Right ventricle myocardium superior (tissue), 1 donor: ENCODE measurements at places on chromosomes 2 and 18. TPM values are rescaled to one million over a fixed set of nuclear protein-coding genes. Genes with fewer than 3 reads are reported as not detected.

GRCh38 chr2:139916822-139917221 lies 1136.6 kb upstream of the NXPH2 start:
- no peak for DNase-seq

- no peak for DNase-seq
Measured at GRCh38 chr2:237250599-237250998, 163.4 kb downstream of the COL6A3 start.

GRCh38 chr2:231433990-231434389 lies 30.3 kb downstream of the NCL start:
- no peak for DNase-seq

- DNase-seq = no peak
Measured at GRCh38 chr2:39667104-39667885, 1.6 kb downstream of the TMEM178A start.

- DNase-seq = no peak
Measured at GRCh38 chr2:131493199-131493968, 1.2 kb upstream of the MZT2A start.

DNA sequence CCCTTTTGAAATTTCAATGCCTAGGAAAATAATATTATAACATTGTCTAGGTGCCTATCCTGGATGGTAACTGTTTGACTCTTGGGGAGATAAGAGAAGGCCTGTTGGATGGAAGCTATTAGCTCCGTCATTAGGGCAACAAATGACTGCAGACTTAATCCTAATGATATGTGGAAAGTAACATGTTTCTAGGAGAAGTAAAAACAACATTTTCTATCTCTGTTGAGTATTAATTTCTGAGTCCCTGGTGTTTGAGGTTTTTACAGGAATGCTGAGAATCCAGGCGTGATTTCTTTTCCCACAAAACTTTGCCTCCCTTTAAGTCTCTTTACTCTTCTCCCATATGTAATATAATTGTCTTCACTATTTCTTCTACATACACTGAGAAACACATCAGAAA lies 159.1 kb downstream of the GALNT1 start:
- no peak for DNase-seq

PLEKHH2 gene
- 1.2 TPM for total RNA-seq

DNA sequence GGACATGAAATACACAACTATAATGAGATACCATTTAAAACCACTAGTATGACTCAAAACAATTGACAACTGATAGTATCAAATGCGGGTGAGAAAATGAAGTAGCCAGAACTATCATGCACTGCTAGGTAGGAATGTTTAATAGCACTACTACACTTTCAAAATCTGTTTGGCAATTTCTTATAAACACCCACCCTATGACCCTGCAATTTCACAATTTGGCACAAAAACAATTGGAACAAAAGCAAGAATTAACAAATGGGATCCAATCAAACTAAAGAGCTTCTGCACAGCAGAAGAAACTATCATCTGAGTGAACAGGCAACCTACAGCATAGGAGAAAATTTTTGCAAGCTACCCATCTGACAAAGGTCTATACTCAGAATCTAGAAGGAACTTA lies 431.2 kb upstream of the GYPC start:
- no peak for DNase-seq

GRCh38 chr2:74092275-74092674 lies 55.4 kb downstream of the BOLA3 start:
- DNase-seq = no peak

- no peak for DNase-seq
Measured at GRCh38 chr2:146642066-146642465, 1202.8 kb upstream of the ACVR2A start.

DNA sequence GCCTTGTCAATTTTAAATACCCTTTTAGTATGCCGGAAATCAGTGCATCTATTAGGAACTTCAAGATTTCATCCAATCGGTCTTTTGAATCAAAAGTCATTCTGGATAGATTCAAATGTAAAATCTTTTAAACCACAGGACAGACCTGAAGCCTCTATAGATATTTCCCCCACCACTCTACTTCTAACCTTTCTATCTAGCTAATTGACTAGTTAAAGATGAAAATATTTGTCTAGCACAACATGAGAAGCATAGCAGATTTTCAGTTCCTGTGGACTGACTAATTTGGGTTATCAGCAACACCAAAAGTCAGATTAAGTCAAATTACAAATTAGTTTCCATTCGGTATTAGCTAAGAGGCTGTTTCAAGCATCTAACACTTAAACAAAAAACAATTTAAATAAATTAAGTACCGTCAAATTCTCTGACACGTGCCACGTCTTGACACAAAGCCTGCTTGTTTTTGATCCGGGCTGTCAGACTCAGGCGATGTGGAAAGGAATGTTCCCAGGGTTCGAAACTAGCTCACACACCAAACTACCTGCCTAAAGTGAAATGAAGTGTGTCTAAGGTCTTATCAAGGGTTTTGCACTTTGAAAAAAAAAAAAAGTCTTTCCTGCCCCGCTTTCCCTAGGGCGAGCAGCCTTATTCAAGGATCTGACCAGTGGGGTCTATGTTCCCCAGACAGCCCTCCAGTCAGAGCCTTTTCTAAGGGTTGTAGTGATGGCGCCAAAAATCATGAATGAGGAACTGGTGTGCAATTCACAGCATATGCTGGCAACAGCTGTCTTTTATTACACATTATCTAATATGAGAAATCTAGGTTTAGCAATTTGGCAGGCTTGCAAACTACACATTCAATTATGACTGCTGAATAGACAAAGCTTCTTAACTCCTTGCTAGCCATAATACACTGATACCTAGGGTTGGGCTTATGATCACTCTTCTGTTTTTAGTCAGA lies 4.7 kb downstream of the CYTIP start:
- no peak for DNase-seq

DNA sequence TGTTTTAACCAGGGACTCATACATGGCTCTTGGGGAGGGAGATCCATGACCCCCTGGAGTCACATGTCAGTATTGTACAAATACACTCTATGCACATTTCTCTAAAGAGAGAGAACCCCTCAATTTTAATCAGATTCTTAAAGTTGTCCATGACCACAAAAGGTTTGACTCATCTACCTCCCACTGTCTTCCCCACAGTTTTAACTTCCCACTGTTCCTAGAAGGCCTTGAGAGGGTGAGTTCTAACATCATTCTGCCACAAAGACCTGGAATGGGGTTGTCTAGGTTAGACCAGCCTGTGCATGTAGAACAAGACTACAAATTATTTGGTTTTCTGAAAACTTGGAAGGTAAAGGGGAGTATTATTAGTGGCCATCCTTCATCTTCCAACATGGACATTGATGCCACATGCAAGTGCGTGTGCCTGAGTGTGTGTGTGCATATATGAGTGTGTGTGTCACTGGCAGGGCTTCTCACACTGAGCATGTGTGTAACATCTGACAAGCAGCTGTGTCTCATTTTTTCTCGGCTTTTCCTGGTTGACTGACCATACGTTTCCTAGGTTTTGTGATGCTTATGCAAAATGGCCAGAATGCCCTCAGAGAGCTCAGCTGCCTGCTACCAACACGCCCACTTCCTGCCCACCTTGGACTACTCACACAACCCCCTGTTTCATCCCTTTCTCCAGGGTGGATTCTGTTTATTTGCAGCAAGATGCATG lies 94.6 kb upstream of the LGALSL start:
- DNase-seq = no peak

ZNF521 gene
- total RNA-seq = 24.5 TPM

DNA sequence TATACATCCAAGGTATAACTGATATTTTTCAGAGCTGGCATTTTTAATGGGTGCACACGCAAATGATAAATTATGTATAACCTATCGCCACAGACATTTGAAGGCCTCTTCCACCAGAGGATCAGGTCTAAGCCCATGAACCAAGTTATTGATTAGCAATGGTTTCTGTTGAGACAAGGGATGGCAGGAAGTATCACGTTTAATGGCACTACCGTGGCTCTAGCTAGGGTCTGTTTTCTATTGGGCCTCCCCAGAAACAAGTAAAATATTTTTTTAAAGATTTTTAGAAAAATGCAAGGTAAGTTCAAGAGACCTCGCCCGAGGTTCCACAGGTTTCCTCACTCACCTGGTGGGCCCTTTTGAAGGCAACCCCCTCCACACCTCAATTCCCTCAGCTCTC lies 667 bp downstream of the GFPT1 start:
- no peak for DNase-seq

DNA sequence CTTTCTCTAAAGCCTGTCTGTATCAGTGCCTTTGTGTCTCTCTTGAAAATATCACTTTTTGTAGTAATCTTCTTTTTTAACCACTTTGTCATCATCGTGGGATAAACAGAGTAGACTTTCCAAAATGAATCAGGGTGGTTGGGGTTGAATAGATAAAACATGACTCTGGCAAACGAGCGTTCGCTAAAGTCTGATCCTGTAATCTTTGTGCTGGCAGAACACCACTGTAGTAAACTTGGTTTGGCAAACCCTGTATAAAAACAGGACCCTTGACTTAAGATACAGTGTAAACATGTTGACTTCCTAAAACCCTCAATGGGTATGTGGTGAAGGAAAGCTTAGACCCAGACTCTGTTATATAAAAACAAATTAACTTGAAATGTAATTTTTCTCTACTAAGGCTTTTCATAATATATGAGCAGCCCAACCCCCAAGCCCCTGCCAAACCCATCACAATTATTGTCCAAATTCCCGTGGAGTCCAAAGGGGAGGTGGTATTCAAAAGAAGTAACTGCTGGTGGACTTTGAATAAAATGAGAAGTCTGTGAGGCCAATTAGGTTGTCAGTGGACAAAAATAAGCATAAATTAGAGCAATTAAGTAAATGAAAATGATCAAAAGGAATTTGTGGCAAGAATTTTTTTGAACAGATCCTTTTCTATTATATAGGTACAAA lies 52.2 kb downstream of the COLEC12 start:
- DNase-seq = no peak

DNA sequence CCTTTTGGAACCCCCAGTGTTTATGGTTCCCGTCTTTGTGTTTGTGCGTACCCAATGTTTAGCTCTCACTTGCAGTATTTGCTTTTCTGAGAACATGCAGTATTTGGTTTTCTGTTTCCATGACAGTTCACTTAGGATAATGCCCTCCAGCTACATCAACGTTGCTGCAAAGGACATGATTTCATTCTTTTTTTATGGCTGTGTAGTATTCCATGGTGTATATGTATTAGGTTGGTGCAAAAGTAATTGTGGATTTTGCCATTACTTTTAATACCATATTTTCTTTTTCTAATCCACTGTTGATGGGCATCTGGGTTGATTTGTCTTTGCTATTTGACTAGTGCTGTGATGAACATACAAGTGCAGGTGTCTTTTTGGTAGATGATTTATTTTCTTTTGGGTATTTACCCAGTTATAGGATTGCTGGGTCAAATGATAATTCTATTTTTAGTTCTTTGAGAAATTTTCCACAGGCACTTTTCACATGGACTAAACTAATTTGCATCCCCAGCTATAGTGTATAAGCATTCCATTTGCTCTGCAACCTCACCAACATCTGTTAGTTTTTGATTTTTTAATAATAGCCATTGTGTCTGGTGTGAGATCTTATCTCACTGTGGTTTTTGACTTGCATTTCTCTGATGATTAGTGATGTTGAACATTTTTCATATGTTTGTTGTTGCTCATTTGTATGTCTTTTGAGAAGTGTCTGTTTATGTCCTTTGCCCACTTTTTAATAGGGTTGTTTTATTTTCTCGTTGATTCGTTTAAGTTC lies 63.6 kb downstream of the CERS6 start:
- DNase-seq = no peak

ANKRD62 gene
- not detected for total RNA-seq

DNA sequence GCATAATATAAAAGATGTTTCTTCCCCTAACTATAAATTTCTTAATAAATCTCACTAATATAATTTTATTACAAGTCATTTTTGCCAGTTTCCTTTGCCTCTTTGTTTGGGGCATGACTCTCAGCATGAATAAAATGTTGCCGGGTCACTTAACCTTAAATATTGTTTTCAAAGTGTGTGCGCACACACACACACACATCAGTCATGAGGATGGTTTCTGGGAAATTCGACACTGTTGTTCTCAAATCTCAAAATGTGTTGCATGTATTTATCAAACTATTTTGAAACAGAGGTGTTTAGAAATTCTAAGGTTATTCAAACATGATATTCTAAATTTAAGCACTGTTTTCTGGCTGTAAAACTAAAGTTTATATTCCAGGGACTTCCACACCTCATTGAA lies 31.5 kb downstream of the FAP start:
- no peak for DNase-seq

- DNase-seq = no peak
Measured at GRCh38 chr2:239279508-239280295, 121.1 kb downstream of the HDAC4 start.

- no peak for DNase-seq
Measured at GRCh38 chr2:228649447-228649846, 468.0 kb upstream of the SPHKAP start.

DNA sequence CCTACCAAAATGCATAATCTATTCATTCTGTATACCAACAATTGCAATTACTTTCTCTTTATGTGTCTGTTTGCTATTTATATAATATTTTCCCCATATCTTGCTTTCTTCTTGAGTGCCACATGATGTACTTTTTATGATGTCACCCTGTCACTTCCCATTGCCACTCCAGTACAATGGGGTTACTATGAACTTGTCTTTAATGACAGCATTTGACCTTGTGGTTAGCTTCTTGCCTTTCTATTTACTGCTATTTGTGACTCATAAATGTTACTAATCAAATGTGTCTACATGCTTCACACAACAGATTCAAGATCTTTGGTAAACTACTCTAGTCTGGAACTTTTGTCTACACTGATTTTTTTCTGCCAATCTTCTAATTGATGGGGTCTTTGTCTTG lies 486.3 kb downstream of the NR4A2 start:
- no peak for DNase-seq

GRCh38 chr2:100404411-100404810 lies 13.1 kb downstream of the CHST10 start:
- no peak for DNase-seq

MAL gene
- total RNA-seq = 5.5 TPM

GRCh38 chr2:221572219-221572820 lies at the start of gene EPHA4:
EPHA4 (minus strand) TSS chr2:221572304; CDS start chr2:221572248, 56 bp downstream.
- peak; percentile 92 for DNase-seq

DNA sequence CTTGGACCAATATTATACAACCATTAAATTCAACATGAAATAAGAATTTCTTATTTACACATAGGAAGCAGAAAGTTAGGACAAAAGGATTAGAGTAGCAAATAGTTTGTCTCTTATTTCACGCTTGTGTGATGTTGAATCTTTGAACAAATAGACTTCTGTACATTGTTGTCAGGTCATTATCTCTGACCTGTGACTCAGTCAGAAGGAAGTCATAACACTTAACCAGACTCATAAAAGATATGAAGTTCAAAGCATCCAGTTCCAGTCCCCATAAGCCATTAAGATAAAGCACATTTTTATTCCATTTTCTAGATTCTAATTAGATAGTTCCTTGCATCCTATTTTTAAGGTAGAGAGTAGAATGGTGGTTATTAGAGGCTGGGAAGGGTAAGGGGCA lies 130.8 kb downstream of the UPP2 start:
- DNase-seq = no peak

NDC80 gene
- total RNA-seq = 0.27 TPM

- no peak for DNase-seq
Measured at GRCh38 chr2:41678639-41679038, 369.2 kb upstream of the PKDCC start.
